T-helper 9 cell (primary cell): ENCODE measurements at places on chromosomes 11 and 22.

- DNase-seq: no peak
Measured at GRCh38 chr11:12121517-12121916, 11.1 kb downstream of the MICAL2 start.

DNA sequence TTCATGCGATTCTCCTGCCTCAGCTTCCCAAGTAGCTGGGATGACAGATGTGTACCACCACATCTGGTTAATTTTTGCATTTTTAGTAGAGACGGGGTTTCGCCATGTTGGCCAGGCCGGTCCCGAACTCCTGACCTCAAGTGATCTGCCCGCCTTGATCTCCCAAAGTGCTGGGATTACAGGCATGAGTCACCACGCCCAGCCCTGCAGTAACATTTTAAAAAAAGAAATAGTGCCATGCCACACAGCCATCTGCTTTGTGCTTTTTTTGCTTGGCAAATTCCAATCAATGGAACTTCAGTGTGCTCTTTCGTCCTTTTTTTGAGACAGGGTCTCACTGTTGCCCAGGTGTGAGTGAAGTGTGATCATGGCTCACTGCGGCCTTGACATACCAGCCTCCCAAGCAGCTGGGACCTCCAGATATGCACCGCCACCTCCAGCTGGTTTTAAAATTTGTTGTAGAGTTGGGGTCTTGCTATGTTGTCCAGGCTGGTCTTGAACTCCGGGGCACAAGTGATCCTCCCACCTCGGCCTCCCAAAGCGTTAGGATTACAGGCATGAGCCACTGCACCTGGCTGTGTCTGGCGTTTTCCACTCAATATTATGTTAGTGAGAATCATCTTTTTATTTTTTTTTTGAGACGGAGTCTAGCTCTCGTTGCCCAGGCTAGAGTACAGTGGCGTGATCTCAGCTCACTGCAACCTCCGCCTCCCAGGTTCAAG, 1.8 kb upstream of the CHADL start:
- DNase-seq: no peak

DNA sequence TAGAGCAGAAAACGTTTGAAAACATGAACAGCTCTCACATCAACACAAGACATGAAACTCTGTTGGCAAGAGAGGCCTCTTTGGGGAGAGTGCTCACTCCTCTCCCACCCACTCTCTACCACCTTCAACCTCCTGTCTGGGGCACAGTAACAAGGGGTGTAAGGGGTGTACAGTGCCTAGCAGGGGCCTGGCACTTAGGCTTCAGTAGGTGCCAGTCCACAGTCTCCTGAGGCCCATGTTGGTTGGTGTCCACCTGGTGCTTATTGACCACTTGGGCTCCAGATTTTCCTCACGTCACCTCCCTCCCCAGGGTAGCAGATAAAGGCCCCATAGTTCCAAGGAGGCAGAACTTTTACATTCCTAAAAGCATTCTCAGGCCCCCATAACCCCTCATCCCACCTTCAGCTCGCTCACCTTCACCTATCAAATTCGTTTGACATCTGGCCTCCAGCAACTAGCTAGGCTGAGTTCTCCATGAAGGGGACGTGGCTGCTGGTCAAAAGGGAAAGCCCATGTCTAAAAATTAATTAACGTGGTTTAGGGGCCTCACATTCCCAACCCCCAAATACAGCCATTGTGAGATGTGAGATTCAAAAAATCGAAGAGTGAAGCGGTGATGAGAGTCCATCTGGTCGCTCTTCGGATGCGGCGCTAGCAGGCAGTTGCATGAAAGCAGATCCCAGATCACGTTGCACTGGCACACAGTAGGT, 712 bp upstream of the MED15 start:
- DNase-seq: no peak

DNA sequence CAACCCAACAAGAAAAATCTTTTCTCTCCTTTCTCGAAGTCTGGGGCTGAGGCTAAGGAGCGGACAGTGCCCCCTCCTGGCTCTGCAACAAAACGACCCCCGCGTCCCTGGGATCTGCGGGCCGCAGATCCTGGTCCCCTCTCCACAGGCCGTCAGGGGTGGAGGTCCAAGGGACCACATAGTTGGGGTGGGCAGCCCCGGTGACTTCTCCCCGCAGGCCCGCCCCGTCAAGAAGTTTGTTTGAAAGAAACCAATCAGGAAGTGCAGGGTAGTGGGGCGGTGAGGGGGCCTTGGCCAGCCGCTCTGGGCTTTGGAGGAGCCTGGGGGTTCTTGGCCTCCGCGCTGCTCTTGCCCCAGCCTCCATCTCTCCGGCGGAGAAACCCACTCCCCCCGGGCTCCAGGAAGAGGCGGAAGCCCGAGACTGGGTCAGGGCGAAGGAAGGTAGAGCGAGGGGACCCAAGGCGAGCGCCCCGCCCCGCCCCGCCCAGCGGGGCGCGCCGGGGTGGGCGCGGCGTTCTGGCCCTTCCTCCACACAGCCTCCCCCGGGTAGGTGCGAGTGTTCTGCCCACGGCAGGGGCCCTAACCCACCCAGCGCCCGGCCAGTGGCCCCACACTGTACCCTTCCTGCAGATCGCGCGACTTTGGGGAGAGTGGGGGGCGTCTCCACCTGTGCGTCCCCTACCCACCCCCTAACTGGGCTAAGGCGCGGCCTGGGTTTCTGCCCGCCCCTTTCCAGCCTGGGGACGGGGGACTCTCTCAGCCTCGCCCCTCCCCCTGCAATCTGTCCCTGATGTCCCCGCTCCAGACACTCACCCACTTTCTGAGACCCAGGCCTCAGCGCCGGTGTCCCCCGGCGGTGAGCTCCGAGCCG, 1.3 kb downstream of the TP53I11 start:
- no peak for DNase-seq

DNA sequence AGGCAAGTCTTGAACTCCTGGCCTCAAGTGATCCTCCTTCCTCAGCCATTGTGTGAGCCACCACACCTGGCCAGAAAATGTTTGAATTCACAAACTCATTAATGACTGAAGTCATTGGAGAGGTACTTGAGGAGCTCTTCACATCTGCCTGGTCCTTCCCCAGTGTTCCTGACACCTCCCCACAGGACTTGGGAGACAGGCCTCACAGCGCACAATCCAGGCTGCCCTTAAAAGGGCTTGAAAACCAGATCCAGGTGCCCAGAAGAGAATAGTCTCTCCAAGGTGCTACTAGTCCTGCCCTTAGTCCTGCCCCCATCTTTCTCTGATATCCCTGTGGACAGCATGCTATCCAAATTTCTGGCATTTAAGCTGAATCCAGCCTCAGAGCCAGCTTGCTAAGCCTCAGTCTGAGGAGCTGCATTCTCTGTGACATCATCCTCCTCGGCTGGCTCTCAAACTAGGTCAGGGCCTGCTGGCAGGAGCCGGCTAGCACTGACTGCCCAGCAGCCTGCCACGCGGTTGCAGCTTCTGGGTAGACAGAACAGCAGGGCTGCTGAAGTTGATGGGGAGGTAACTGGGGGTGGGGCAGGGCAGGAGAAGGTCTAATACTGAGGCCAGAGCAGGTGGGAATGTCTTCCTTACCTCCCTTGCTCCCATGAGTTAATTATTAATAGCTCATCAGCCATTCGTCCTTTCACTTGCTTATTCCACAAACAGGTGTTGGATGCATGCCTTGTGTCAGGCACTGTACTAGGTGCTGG, 35.3 kb upstream of the NECTIN1 start:
- no peak for DNase-seq

DNA sequence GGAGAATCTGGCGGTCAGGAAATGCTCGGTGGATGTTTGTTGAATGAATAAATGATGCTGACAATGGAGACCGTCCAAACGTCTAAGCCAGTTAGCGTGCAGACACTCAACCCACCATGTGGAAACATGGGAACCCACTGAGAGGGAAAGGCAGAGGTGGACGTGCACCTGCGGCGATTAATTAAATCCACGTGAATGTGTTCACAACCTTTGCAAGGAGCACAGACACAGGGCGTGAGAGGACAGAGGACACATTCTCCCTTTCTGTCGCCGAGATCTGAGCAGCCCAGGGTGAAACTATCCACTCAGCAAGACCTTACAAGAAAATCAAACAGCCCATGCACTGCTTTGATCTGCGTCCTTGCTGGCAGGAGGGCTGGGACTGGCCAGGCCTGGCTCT, 58.3 kb upstream of the LINC01488 start:
- no peak for DNase-seq

DNA sequence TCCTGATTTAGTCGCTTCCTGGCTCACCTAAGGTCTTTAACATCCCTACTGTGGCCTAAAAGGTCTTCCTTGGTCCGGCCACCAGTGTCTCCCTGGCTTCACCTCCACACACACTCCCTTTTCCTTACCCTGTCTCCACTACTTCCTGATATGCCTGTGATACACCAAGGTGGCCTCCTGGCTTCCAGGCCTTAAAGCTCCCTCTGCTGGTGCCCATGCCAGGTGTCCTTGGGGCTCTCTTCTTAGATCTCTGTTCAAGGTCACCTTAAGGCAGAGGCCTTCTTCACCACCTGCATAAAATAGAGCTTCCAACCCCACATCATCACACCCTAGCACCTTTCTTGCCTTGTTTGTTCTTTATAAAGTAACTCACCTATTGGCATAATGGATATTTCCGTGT, 787.7 kb downstream of the NTM start:
- no peak for DNase-seq

DNA sequence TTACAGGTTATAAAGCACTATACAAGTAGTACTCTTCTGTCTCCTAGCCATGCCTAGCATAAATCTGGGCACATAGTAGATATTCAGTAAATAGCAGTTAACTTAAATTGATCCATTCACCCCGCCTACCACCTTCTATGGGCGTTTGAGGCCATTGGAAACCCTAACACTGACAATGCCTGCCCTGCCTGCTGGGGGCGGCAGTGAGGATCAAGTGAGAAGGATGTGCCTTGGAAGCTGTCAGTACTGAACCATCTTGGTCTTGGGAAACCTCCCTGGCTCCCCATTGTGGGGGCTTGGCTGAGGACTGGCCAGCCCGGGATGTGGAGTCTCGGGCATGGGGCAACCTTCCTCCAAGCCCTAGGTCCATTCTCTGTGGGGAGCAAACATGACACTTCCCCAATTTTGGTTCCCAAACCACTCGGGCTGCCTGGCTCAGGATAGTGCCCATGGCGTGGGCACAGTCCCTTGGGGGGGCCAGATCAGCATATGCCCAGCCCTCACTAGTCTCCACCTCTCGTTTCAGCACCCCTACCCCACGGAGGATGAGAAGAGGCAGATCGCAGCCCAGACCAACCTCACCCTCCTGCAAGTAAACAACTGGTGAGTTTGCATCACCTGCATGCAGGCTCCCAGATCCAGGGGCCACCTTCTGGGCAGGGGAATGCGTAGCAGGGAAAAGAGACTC, 67.4 kb downstream of the FEZ1 start:
- DNase-seq: no peak

DNA sequence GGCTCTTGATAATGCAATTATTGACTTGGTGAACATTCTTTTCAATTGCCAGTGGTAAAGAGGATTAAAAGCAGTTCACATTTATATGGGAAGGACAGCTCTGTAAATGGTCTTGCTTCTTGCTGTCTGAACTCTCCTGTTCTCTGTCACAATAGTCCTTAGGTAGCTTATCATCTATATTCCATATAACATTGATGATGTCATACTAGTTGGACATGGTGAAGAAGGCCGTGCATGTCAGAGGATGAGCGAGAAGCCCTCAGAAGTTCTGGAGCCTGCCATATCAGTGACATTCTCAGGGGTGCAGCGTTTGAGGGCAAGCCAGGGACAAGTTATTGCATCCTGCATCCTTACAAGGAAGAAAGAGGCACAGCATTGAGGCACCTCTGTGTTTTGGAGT, 2.6 kb upstream of the CHKB start:
- no peak for DNase-seq

- no peak for DNase-seq
Measured at GRCh38 chr11:124036666-124037065, 4.5 kb downstream of the OR10G7 start.

DNA sequence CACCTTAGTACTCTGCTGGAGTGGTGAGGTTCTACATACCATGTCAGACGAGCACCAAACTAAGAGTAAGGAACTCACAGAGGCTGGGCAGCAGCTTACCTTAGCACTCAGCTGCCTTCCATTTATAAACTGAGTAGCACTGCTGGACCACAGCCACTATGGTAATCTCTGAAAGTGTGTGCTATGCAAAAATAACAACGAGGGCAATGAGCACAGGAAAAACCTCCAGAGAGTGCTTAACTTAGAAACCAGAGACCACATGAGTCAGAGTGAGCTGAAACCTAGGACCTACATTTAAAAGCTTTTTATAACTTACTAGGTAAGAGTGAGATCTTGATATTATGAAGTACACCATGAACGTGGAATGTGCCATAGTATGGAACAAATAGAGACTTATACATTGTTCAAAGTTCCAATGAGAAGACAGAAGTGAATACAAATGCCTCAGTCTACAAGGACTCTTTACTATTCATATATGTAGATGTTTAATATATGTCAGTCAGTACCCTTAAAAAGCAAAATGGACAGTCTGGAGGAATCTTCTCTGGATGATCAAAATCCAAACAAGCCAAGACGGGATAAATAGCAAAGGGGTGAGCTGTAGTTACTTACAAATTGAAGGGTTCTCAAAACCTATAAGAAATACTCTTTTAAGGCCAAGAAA, 17.2 kb upstream of the CD59 start:
- DNase-seq: no peak

- no peak for DNase-seq
Measured at GRCh38 chr11:31267720-31268119, 101.8 kb downstream of the DCDC1 start.

DNA sequence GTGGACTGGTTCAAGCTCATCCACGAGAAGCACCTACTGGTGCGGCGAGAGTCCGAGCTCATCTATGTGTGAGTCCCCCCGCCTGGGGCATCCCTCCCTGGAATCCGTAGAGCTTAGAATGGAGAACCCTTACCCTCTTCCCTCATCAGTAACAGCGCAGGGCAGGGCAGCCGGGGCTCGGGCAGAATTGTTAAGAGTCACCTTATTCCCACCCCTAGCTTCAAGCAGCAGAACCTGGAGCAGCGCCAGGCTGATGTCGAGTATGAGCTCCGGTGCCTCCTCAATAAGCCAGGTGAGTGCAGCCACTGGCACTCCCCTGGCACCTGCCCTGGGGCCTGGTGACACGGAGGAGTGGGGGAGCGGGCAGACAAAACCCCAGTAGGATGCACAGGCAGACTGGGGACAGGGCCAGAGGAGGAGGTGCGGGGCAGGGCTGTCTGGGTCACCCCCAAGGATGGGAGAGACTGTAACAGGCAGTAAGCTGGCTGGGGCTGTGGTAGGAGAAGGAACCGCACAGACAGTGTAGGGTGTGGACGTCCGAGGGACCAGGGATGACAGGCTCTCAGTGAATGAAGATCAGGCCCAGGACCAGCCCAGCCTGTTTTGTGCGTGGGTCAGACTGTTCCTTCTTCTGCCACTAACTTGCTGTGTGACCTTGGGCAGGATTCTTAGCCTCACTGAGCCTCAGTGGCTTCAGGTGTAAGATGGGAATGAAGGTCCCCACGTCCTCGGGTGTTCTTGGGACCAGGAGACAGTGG, 20.4 kb downstream of the C22orf23 start:
- no peak for DNase-seq
